ENCODE measurements at places on chromosomes 5 and 9. TPM values are rescaled to one million over a fixed set of nuclear protein-coding genes. Genes with fewer than 3 reads are reported as not detected.

Gene C6
- total RNA-seq = 0.74 TPM

Gene SPINK4
- not detected for total RNA-seq

Gene PHF24
- total RNA-seq = 0.29 TPM

Gene TCF7
- total RNA-seq = 16.6 TPM

Gene MEIKIN
- total RNA-seq = not detected
